ENCODE measurements at places on chromosomes 12 and 14.

GRCh38 chr14:96956464-96957239 lies 159.5 kb downstream of the VRK1 start:
- no peak for DNase-seq

DNA sequence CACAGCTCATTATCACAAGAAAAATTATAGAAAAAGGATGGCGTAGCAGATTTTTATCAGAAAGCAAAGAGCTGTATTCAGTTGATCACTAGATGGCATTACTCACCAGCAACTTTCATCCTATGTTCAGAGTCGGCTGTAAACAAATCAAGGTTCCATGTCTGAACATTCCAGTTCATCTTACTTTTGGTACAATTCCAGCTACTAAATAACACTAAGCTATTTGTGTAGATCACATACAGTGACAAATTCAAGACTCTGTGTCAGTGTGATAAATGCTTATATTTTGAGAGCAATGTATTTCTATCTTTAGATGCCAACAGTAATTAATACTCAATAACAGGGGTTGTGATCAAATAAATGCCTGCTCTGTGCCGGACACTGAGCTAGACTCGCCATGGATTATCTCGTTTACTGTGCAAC lies 30.1 kb downstream of the NRDE2 start:
- no peak for DNase-seq

- no peak for DNase-seq
Observed at GRCh38 chr14:102491786-102492530, 17.6 kb downstream of the ANKRD9 start.

- no peak for DNase-seq
Observed at GRCh38 chr12:50551866-50552265, 47.1 kb downstream of the DIP2B start.

DNA sequence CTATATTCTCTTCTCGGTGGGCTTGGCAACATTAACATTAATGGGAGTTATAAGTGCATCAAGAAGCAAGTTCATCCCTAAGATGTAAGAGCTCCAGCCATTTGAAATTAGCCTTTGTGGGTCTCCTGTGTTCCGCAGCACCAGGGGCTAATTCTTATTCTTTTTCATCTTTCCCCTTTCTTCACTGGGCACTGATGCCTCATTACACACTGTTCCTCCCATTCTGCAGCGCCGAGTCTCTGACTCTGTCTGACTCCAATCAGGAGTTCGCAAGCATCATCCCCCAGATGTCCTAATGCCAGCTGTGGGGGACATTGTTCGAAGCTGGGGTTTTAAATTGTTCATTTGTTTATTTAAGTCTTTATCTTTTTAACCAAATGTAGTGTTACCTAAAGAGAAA lies 341.3 kb downstream of the EGLN3 start:
- no peak for DNase-seq

DNA sequence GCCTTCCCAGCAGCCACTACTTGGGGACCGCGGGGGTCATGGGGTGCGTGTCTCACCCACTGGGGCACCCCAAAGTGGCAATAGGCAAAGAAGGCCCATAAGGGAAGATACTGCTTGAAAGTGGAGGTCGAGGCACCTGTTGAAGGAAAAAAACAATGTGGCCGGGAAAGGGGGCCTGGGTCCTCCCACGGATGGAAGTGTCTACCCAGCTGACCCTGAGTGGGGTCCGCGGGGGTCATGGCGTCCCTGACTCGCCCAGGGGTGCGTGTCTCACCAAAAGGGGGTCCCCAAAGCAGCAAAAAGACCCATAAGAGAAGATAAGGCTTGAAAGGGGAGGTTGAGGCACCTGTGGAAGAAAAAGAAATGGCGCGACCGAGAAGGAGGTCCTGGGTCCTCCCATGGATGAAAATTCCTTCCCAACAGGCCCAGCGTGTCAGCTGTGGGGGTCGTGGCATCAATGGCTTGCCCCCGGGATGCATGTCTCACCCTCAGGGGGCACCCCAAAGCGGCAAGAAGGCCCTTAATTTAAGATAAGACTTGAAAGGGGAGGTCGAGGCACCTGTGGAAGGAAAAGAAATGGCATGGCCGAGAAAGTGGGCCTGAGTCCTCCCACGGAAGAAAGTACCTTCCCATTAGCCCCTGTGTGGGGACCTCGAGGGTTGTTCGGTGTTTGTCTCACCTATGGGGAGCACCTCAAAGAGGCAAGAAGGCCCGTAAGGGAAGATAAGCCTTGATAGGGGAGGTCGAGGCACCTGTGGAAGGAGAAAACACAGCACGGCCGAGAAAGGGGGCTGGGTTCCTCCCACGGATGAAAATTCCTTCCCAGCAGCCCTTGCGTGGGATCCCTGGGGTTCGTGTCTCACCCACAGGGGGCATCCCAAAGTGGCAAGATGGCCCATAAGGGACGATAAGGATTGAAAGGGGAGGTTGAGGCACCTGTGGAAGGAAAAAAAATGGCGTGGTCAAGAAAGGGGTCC lies 266.0 kb downstream of the ALG10 start:
- DNase-seq: no peak

DNA sequence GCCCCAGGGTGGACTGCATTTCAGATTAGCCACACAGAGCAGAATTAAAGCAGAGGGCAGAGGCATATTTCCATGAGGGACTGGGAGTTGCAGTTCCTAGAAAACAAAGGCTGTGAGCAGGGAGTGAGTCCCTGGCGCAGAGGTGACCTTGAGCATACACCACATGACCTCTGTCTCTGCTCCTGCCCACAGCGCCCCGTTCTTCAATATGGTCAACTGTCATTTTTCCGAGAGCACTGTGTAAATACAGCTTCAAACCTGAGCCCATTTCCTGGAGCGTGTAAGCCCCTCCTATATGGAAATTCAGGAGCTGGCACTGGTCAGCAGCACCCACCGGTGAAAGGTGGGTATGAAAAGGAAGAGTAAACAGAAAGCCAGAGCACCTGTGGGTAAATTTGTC lies 192.2 kb upstream of the PELI2 start:
- no peak for DNase-seq

DNA sequence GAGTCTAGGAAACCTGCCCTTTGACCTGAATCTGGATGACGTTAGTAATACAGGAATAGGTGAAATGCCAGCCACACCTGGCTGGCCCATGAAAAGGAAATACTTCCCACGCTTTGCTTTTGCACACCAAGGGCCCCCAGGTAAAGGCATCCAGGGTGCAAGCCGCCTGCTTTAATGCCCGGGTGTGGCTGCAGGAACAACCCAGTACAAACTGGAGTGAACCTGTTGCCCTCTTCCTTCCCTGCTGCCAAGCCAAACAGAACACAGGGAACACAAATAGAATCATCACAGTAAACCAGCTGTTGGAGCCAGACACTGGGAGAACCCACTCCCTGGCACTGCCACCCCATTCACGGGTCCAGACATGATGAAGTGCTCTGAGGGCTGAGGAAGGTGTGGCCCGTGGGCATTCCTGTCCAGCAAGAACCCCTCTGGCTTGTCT lies 24.2 kb upstream of the FOS start:
- no peak for DNase-seq

DNA sequence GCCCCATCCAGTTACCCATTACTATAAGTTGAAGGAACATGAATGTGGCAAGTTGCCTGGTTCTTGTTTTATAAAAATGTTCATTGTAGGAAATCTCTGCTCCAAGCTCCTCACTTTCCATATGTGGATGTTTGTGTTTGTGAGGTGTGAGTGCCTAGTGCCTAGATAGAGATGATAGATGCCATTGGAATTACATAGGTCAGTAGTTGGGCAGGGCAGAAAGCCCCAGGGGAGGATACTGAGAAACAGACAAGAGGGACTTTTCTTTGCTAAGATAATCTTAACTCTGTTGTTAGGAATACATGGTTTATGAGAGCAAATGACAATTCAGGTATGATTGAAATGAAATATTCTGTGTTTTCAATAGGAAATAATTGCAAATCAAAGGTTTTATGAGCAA lies 226.3 kb upstream of the GRIP1 start:
- DNase-seq: no peak

GRCh38 chr14:78709795-78710557 lies 539.8 kb downstream of the NRXN3 start:
- DNase-seq: no peak

- no peak for DNase-seq
Observed at GRCh38 chr12:102763471-102763870, 153.6 kb downstream of the PAH start.

- no peak for DNase-seq
Observed at GRCh38 chr12:118866346-118866745, 115.0 kb upstream of the SRRM4 start.

GRCh38 chr14:98962118-98962517 lies 309.9 kb downstream of the BCL11B start:
- DNase-seq: no peak

- DNase-seq: peak; percentile 16
Observed at GRCh38 chr12:102702447-102703114, 214.5 kb downstream of the PAH start.

- no peak for DNase-seq
Observed at GRCh38 chr14:100737526-100737925, 10.8 kb downstream of the DLK1 start.

- DNase-seq: no peak
Observed at GRCh38 chr14:29016050-29016900, 249.7 kb downstream of the FOXG1 start.

GRCh38 chr14:102831163-102831804 lies 54.0 kb downstream of the TRAF3 start:
- no peak for DNase-seq

GRCh38 chr14:95573313-95573712 lies 38.5 kb downstream of the GLRX5 start:
- DNase-seq: no peak

- no peak for DNase-seq
Observed at GRCh38 chr14:105844810-105845724, 318.7 kb downstream of the TMEM121 start.

DNA sequence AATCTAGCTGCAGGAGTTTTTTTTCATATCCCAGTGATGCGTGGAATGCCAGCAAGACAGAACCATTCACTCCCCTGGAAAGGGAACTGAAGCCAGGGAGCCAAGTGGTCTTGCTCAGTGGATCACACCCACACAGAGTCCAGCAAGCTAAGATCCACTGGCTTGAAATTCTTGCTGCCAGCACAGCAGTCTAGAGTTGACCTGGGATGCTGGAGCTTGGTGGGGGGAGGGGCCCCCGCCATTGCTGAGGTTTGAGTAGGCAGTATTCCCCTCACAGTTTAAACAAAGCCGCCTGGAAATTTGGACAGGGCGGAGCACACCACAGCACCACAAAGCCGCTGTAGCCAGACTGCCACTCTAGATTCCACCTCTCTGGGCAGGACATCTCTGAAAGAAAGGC lies 86.9 kb upstream of the STXBP6 start:
- DNase-seq: no peak

DNA sequence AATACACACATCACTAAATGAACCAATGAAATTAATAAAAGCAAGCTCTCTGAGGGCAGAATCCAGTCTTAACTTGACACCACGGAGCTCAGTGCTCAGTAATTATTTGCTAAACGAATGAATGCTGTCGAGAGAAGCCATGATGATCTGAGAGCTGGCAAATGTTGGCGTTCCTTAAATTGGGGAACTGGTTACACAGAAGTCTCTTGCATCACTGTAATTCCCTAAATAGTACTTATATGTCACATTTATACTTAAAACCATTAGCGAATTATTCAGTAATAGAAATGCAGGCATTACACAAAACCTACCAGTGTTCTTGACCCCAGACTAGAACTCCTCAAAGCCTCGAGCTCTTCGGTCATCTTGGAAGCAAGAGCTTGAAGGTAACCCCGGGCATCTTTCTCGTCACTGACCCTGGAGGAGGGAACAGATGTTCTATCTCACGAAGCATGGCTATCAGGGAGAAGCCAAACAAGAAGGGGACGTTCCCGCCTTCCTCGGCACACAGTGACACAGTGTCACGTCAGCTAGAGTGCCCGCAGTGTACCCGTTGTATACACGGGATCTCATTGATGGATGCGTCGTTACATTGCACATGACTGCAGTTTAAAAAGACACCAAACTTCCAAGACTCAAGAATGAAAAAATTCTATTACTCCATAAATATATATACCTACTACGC lies 43.6 kb downstream of the AMN start:
- DNase-seq: no peak

GRCh38 chr12:4157122-4157521 lies 116.4 kb upstream of the CCND2 start:
- no peak for DNase-seq

DNA sequence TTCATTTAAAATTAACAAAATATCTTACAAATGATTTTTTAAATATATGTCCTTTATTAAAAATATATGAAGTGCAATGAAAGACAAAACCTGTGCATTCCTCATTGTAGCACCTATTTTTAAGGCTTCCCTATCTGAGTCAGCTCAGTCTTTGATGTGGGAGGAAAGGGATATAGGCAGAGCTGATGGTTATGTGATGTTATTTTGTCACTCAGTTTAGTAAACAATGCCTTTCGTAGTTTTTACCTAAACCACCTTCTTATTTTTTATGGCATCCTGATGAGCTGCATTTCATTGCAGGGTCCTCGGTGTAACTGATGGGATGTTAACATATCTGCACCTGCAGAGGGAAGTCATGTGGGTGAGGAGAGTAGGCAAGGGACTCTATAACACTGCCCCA lies 58.9 kb upstream of the FRMD6 start:
- no peak for DNase-seq

- no peak for DNase-seq
Observed at GRCh38 chr12:131133015-131133905, 179.6 kb downstream of the ADGRD1 start.
